ENCODE measurements at places on chromosomes 11 and 22.

DNA sequence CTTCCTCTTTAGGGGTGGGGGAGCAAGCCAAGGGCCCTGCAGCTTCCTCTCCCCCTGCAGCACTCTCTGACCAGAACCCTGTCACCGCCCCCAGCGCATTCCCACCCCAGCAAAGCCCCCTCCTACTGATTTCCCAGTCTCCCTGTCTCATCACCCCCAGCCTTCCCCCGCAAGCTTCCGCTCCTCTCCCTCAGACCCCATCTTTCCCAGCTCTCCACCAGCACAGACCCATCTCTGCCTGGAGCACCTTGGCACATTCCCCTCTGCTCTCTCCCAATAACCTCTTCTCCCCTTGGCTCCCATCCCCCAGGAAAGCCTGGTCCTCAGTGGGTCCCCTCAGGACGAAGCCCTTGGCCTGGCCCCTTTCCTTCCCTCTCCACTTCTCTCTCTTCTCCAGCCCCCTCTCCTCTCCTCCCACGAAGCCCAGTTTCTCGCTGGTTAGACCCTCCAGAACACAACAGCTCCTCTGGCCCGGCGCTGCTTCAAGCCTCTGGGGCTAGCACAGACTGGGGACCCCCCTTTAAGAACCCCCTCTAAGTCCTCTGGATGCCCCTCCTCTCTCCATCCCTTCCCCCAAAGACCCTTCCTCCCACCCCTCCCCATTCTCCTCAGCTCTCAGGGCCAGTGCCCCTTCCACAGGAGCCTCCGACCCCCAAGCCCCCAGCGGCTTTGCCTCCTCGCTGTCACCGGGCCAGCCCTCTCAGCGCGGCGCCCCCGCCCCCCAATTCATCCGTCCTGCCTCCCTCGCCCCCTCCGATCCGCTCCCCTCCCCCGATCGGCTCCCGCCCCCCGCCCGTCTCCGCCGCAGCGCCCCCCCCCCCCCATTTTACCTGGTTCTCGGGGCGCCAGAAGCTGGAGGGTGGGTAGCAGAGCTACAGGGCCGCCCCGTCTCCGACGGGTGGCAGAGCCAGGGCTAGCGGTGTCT lies 594 bp downstream of the NRXN2 start:
- no peak for DNase-seq

GRCh38 chr22:42461511-42461910 lies 29.3 kb upstream of the NFAM1 start:
- DNase-seq, result no peak

GRCh38 chr11:27183672-27184457 lies 143.2 kb downstream of the BBOX1 start:
- peak; percentile 82 for DNase-seq

- no peak for DNase-seq
These were observed 20.1 kb downstream of the TMPRSS13 start for GRCh38 chr11:117908959-117909610.

DNA sequence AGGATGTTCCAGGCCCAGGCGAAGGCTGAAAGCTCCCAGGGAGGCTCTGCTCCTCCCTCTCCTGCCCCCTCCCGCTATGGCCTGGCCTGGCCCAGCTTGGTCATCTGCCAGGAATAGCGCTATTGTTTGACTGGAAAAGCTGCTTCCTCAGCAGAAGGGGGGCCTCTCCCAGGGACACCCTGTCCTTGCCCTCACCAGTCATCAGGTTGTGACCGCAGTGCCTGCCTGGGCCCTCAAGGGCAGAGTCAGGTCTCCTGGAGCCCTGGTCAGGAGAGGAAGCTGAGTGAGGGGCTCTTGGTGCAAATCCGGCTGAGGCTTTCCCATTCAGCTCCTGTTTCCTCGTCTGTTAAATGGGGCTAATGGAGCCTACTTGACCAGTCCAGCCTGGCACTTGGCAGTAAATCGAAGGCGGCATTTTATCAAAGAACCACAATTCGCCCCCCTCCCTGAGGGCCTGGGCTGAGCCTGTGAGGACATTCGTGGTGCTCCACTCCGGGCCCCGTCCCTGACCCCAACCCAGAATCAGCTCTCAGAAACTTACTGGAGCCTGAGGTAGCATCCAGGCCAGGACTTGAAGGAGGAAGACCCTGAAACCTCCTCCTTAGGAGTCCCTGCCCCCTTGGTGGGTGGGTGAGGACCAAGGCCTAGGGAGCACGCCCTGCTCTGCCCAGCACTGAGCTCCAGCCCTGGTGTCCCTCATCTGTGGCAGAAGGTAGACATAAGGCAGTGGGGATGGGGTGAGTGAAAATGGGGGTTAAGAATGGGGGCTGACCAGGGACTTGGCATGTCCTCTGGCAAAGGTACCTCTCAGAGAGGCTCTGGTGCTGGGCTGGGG lies 2.0 kb upstream of the CASTOR1 start:
- no peak for DNase-seq

DNA sequence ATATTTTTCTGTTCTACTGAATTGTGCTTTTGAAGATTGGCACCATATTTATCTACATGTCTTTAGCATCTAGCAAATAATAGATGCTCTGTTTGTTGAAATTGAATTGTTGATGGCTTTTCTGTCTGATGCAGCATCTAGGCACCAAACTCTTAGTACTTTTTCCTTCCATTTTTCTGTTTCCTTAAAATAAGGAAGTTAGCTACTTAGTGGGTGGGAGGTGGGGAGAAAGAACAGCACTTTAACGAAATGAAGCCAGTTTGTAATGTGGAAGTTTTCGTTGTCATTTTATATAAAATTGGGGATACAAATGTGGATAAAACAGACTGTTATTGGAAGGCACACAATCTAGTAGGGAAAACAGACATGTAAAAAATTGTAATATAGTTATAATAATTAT lies 76.6 kb downstream of the HIPK3 start:
- DNase-seq, result no peak

DNA sequence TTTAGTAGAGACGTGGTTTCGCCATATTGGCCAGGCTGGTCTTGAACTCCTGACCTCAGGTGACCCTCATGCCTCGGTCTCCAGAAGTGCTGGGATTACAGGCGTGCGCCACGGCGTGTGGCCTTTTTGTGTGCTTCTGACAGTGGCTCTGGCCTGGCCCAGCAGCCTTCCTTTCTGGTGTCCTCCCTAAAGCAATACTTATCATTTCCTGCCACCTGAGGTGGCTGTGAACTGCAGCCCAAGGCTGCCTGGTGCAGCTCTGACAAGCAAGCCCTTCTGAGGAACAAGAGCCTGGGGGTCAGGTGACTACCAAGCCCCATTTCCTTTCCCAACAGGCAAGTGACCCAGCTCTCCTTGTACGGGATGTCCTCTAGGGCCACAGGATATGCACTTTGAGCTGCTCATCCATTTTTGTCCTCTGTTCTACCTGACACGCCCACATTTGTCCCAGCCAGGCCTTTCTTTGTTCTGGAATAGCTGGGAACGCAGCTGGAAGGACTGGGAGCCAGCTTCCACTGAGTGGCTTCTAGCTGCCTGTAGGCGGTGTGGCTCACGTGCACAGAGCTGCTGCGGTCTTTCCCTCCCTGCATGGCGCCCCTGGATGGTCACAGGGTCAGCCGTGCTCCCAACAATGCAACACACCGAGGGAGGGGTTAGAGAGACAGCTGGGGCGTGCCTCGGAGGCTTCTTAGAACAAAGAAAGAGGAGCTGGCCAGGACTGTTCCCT lies 12.3 kb upstream of the BID start:
- no peak for DNase-seq

DNA sequence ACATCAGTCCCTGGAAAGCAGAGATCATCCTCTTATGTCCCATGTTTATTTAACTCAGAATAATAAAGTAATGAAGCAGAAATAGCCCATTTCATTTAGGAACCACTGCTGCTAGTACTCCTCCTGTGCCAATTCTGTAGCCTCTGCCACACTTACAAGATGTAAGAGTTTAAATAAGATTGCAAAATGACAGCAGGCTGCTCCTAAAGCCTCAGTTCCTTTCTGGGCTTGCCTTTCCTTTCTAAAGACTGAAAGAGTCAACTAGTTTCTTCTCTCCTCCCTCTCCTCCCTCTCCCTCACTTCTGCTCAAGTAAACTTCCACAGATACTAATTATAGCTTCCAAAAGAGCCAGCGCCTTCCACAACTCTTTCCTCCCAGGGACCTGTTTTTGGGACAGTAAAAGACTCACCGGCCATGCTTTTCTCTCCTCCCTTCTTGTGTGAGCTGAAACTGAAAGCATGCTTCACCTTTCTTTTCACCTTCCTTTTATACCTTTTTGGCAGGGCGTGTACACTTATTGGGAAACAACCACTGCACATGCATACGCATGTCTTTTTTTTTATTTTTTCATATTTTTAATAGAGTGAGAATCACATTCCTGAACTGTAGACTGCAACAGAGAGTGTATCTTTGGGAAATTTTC lies 26.1 kb upstream of the CARD16 start:
- DNase-seq, result no peak

DNA sequence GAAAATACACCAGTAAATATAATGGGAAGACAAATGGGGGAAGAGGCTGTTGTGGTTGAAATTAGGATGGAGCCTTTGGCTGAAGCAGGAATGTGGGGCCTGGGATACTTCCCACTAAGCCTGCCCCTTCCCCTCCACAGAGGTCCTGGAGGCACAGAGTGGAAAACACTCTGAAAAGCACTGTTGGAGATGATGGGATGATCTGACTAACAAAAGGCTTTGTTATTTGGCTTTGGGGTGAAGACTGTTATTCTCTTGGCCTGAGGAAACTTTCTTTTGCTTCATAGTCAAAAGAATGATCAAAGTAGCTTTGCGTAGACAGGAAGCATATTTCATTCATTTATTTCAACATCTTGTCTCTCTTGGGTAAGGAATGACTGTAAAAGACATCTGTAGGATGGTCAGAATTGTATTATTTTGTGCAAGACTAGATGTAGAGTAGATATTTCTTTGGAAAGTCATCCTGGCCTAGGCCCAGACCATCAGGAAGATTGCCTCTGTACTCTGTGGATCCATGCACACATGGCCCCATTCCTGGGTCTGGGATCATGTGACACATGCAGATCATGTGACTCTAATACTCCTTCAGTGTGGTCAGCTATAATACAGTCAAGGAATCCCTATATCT lies 111.4 kb downstream of the SPON1 start:
- no peak for DNase-seq

- no peak for DNase-seq
These were observed 4.9 kb downstream of the OVOL1 start for GRCh38 chr11:65791719-65792213.

DNA sequence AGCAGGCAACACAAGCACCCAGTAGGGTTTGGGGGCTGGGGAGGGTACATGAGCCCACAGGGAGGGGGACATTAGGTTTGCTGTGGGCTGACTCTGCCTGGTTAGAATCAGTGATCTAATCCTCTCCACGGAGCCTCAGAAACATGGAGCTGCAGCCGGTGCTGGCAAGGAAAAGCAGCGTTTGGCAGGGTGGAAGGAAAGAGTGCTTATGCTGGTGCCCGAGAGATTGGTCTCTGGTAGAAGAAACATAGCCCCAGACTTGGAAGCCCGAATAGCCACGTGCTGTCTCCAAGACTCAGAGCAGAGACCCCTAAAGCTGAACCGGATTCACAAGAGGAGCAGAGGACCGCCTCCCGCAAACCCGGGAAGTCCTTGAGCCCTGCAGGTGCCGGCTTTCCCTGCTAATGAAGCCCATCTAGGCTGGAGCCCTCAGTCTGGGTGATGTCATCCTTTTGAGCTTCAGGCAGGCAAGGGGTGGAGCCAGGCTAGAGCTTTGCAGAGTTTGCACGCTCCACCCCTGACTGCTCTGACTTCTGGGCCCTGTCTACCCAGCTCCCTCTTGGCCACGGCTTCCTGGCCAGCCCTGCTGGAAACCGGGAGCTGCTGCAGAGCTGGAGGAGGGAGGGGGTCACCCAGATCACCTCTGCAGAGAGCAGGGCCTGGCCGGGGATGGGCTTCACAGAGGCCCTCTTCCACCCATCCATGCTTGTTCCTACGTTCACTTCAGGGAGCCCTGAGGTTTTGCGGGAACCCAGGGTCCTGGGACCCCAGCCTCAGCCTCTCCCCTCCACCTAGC lies 35.0 kb upstream of the JAM3 start:
- peak; percentile 96 for DNase-seq

DNA sequence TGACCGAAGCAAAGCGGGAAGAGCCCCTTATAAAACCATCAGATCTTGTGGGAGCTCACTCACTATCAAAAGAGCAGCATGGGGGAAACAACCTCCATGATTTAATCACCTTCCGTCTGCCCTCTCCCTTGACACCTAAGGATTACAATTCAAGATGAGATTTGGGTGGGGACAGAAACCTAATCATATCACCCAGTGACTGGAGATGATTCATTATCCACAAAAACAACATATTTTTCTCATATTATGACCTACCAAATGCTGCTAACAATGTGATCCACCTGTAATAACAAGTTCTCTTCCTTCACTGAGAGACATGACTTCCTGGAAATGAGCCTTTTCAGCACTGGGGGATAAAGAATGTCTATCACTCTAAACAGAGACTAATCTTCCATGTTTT lies 23.4 kb upstream of the HEPHL1 start:
- DNase-seq, result no peak

DNA sequence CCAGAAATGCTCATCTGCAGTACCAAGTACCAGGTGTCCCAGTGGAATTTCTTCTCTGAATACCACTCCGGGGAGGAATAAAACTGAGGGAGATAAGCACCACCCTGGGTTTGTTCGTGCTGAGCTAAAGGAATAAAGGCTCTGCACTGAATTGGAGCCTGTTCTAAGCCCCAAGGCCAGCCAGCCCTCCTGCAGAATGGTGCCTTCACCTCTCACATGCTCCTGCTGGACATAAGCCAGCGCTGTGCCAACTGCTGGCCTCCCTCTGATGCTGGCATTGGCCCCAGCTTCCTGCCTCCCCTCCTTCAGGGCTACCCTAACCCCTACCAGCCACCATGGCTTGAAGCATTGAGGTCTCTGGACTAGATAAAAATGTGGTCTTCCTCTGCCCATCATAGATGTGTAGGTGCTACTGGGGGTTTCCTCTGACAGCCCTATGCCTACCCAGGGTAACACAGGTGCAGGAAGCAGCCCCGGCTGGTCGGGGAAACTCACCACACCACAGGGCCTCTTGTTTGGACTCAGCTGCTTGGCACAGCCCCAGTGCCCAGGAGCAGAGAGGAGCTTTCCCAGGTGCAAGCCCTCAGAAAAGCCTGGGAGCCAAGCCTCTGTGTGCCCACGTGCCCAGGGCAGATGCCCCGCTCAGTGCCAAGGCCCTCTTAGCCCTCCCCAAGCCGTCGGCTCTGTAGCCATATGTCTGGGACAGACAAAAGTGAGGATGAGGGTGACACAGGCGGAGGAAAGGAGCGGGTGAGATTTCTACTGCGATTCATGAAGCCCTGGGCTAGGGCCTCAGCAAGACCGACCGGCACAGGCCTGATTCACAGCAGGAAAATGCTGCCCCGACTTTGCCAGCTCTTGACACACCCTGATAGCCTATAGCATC lies 34.1 kb upstream of the JAM3 start:
- DNase-seq, result peak; percentile 75

- DNase-seq, result no peak
These were observed 1082.0 kb upstream of the CNTN5 start for GRCh38 chr11:97938789-97939188.

- no peak for DNase-seq
These were observed 3.7 kb upstream of the COMT start for GRCh38 chr22:19937616-19938473.

- peak; percentile 86 for DNase-seq
These were observed 440.1 kb downstream of the NTM start for GRCh38 chr11:131810541-131810940.

GRCh38 chr11:46618837-46619236 lies 1.5 kb downstream of the ATG13 start:
- no peak for DNase-seq

GRCh38 chr22:47174671-47175112 lies 412.2 kb downstream of the TBC1D22A start:
- no peak for DNase-seq

All from cerebellar cortex (tissue), 1 donor.